ENCODE measurements at places on chromosomes 16 and 17. TPM values are rescaled to one million over a fixed set of nuclear protein-coding genes. Genes with fewer than 3 reads are reported as not detected.

CLEC10A gene
- total RNA-seq = 20.6 TPM

OTOP2 gene
- total RNA-seq = not detected

TM4SF5 gene
- not detected for total RNA-seq

SCARF1 gene
- 25.7 TPM for total RNA-seq

CACNG5 gene
- not detected for total RNA-seq

INCA1 gene
- total RNA-seq = 0.71 TPM

RCVRN gene
- total RNA-seq = 0.67 TPM

KRTAP4-5 gene
- total RNA-seq = not detected

CDRT15 gene
- not detected for total RNA-seq

NECAB2 gene
- total RNA-seq = 1.5 TPM

SLC16A11 gene
- total RNA-seq = 0.84 TPM

TEKT5 gene
- not detected for total RNA-seq

SULT1A4 gene
- total RNA-seq = 11.6 TPM

CPSF4L gene
- total RNA-seq = 0.61 TPM

TMEM106A gene
- 25.4 TPM for total RNA-seq

ABCA8 gene
- total RNA-seq = 90.5 TPM

FOXC2 gene
- total RNA-seq = 0.42 TPM

CMTM1 gene
- 6.4 TPM for total RNA-seq

OR2C1 gene
- total RNA-seq = not detected

SLC35B1 gene
- 44.5 TPM for total RNA-seq

LRRC36 gene
- 0.22 TPM for total RNA-seq

TBC1D3B gene
- 3.3 TPM for total RNA-seq

KCNH6 gene
- not detected for total RNA-seq
